ENCODE measurements at places on chromosomes 11 and 22. TPM values are rescaled to one million over a fixed set of nuclear protein-coding genes. Genes with fewer than 3 reads are reported as not detected.

Gene MOGAT2
- not detected for polyA plus RNA-seq

DNA sequence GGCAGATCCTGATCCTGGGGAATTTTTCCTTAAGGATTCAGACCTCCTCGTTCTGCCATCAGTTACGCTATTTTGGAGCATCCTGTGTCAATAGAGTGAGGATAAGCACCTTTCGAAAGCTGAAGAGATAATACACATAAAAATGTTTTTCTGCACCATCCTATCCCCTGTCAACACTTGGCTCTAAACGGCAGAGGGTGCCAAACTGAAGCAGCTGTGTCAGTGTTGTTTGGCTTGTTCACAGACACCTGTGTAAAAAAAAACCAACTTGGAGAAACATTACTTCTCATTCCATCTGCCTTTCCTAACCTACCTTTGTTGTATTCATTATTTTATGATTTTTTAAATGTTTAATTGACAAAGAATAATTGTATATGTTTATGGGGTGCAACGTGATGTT, 417.0 kb upstream of the DDI1 start:
- DNase-seq: no peak
- no peaks in the 10 kb centered on the region for H3K27me3 ChIP-seq
- no peaks in the 10 kb centered on the region for H3K36me3 ChIP-seq
- no peak overlapping the region for H3K4me3 ChIP-seq
- no peaks in the 10 kb centered on the region for H3K4me1 ChIP-seq
- H3K27ac ChIP-seq: peak overlapping the region; percentile 60

DNA sequence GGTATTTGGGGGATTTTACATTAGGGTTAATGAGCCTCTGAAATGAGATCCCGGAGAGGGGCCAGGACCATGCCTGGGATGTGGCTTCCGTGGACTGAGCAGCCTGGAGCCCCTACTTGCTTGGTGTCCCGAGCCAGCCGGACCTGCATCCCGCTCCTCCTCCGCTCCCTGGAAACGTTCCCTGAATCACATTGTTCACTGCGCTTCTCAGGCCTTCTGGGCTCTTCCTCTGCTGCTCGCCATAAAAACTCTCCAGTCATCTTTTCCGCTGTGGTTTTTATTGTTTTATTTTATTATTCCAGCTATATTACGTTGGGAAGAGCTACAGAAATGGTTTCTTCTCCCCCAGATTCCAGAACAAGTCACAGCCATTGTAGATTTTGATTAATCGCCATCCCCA, 13.3 kb upstream of the KCNQ1OT1 start:
- peak overlapping the region; percentile 76 for H3K27ac ChIP-seq
- no peaks in the 10 kb centered on the region for H3K27me3 ChIP-seq
- H3K4me1 ChIP-seq: peaks cover 75% of the 10 kb centered on the region
- no peak overlapping the region for H3K4me3 ChIP-seq
- H3K36me3 ChIP-seq: no peaks in the 10 kb centered on the region
- DNase-seq: no peak

- no peaks in the 10 kb centered on the region for H3K27me3 ChIP-seq
- H3K4me1 ChIP-seq: no peaks in the 10 kb centered on the region
- H3K27ac ChIP-seq: no peak overlapping the region
- no peak for DNase-seq
- no peaks in the 10 kb centered on the region for H3K36me3 ChIP-seq
Measured at GRCh38 chr22:46627806-46628482, 7.8 kb downstream of the GRAMD4 start.

- no peaks in the 10 kb centered on the region for H3K36me3 ChIP-seq
- H3K27ac ChIP-seq: no peak overlapping the region
- no peak overlapping the region for H3K4me3 ChIP-seq
Measured at GRCh38 chr11:122556605-122557004, 98.9 kb upstream of the UBASH3B start.

- H3K36me3 ChIP-seq: no peaks in the 10 kb centered on the region
- peaks cover 7% of the 10 kb centered on the region for H3K27me3 ChIP-seq
- no peak overlapping the region for H3K4me3 ChIP-seq
- no peak overlapping the region for H3K27ac ChIP-seq
- peaks cover 5% of the 10 kb centered on the region for H3K4me1 ChIP-seq
Measured at GRCh38 chr11:45424411-45425180, 138.5 kb upstream of the SYT13 start.
